ENCODE measurements at places on chromosomes 12 and 14.

- DNase-seq: no peak
These were observed 157.9 kb downstream of the SAMD4A start for GRCh38 chr14:54724676-54725325.

DNA sequence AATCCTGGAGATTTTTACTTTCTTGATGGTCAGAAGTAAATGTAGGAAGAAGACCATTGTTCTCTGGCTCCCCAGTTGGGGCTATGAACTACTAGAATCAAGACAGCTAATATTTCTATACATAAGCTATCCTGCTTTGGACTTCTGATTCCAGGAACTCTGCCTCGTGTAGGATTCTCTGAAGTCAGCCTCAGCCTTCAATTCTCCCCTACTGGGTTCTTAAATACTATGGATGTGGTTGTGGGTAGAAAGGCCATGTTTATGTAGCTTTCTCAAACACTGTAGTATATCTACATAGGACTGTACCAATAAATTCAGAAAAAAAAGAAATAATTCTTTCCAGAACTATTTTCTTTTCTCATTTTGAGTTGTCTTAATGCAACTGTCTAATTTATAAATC lies 302.5 kb downstream of the ITPR2 start:
- no peak for DNase-seq

- no peak for DNase-seq
These were observed 107.4 kb downstream of the GRIP1 start for GRCh38 chr12:66571361-66571915.

GRCh38 chr12:63298386-63298930 lies 147.5 kb upstream of the AVPR1A start:
- no peak for DNase-seq

DNA sequence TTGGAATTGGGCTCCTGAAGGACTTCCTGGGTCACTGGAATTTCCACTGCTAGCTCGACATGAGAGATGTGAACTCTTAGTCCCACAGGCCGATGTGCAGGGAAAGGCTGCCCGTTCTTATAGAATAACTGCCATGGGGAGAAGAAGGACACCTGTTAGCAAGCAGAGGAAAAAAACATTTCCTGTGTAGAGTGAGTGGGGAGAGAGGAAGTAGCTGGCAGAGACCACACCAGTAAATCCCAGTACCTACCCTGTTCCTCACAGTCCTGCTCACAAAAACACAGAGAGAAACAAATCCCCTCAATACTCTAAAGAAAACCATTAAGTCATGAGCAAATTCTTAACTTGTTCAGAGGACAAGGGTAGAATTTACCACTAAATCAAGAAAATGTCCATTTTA lies 29.5 kb downstream of the AREL1 start:
- DNase-seq: no peak

DNA sequence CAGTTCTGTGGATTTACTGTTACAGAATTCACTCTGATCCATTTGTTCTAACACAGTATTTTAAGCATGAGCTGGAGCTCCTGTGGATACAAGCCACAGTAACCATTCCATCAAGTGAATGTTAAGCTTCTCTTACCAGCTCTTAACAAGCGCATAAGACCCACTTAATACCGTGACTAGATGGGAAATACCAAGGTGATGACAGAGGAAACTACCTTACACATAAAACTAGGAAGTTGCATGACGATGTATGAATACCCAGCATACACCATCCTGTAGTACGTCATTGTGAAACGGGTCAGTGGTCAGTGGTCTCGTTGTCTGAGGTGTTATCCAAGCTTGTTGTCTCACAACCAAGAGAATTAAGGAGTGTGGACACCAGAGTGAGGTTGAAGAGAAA lies 2.0 kb upstream of the GALC start:
- no peak for DNase-seq

- DNase-seq: peak; percentile 16
These were observed 1.5 kb downstream of the NPAS3 start for GRCh38 chr14:32940066-32940651.

DNA sequence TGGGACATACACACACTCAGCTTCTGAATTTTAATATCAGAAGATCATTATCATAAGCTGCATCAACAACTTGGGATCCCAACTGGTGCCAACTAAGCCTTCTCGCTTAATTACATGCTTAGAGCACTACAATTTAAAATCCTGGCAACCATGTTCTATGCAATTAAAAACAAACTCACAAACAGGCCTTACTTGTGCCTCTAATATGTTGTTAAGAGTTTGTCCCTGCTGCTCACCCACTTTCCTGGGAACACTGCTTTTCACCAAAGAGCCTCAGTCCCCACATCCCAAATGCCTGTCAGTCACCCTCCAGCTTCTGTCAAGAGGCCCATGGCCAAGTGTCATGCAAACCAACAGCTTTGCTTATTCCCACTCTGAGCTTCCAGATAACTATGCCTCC lies 69.7 kb downstream of the TTC9 start:
- DNase-seq: no peak

- DNase-seq: no peak
These were observed 229.7 kb downstream of the TTC6 start for GRCh38 chr14:37824939-37825712.

GRCh38 chr14:104323551-104324175 lies 185.3 kb downstream of the KIF26A start:
- DNase-seq: no peak

DNA sequence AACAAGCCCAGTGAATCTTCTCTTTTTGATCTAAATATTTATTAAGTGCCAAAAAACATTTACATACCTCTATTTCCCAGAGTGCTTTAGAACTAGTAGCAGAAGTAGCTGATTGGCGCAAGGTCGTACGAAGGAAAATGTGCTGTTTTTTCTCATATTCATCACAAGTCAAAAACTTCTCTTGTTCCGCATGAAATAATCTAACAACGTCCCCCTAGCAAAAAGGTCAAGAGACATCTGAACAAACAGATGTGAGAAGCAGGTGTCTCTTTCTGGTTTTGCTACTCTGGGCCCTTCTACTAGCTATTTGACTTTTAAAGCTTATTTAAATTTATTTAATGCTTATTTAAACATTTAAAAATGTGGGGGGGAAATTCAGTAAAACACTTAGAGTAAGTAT lies 117.8 kb downstream of the ITPR2 start:
- DNase-seq: no peak

GRCh38 chr12:2854669-2855453 lies 2.0 kb downstream of the TEX52 start:
- no peak for DNase-seq

DNA sequence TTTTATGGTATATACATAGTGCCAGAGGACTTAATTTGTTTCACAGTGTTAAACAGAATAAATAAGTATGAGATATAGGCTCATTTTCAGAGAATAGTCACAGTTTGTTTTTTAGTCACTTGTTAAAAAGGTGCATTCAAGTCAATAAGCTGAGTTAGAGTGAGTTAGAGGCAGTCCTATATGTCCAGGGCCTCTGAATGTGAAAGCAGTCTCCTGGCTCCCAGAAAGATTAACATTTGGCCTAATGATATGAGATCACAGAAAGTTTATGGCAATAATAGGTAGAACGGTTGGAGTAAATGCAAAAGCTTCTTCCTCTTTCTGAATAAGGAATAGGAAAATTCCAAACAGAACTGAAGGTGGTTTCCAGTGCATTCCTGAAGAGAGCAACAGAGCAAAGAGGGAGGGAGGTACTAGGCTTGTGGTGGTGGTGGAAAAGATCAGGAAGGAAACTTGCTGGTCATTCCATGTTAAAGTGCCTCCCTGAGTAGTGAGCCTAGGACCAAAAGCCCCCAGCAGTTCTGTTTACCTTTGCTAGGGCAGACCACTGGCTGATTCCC lies 54.4 kb downstream of the SLC38A4 start:
- DNase-seq: no peak

DNA sequence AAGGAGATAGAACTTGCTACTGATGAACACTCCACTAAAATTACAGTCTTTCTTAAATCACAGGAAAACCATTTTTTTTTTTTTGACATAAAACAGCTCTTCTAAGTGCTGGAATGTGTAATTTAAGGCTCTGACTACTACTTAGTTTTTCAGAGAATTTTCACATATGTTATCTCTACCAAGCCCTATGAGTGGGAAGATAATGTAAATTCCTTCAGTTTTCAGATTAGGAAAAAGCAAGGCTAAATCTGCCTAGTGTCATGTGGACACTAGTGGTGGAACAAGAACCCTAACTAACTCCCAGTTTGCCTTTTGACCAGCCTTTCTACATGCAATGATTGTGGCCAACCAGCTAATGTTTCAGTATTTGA lies 37.3 kb upstream of the CSRP2 start:
- DNase-seq: no peak

DNA sequence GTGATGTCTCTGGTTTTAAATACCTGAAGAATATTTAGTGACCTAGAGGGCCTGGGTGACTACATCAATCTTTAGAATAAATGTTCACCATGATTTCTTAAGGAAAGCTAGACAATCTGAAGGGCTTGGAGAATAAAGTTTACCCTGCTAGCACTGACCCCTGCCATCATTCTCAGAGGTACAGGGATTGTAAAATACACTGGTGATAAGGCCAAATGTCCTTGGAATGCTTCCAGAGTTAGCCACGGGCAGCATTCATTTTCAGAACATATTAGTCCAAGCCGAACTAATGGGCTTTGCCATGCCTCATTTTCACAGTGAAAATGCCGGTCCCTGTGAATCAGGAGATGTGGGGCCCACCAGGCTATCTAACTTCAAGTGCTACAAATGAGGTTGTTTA lies 1381.7 kb upstream of the SEL1L start:
- no peak for DNase-seq

DNA sequence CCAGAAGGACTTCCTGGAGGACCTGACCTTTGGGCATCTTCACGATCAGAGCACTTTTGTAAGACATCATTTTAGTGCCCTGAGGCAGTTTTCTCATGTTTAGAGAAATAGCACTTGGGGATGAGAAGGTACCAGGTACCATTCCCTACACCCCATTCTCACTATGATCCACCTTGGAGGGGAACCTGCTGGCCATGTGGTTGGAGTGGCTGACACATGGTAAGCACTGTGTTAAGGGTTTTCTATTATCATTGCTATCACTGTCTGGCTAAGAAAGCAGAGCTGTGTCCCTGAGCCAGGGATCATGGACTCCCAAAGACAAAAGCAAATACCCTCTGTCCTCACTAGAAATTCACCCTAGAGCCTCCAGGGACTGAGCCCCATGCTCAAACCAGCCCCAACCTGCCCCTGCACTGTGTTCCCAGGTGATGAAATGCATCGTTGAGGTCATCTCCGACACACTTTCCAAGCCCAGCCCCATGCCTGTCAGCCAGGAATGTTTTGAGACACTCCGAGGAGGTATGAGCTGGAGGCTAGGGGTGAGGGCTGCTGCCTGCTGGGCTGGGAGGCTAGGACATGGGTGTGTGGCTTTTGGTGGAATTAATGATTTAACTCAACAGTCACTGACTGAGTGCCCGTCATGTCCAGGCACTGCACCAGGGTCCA lies 3.4 kb downstream of the CHGA start:
- DNase-seq: no peak

GRCh38 chr12:76312315-76312714 lies 35.9 kb downstream of the BBS10 start:
- DNase-seq: no peak

GRCh38 chr12:121873216-121873569 lies 14.5 kb upstream of the HPD start:
- DNase-seq: no peak

DNA sequence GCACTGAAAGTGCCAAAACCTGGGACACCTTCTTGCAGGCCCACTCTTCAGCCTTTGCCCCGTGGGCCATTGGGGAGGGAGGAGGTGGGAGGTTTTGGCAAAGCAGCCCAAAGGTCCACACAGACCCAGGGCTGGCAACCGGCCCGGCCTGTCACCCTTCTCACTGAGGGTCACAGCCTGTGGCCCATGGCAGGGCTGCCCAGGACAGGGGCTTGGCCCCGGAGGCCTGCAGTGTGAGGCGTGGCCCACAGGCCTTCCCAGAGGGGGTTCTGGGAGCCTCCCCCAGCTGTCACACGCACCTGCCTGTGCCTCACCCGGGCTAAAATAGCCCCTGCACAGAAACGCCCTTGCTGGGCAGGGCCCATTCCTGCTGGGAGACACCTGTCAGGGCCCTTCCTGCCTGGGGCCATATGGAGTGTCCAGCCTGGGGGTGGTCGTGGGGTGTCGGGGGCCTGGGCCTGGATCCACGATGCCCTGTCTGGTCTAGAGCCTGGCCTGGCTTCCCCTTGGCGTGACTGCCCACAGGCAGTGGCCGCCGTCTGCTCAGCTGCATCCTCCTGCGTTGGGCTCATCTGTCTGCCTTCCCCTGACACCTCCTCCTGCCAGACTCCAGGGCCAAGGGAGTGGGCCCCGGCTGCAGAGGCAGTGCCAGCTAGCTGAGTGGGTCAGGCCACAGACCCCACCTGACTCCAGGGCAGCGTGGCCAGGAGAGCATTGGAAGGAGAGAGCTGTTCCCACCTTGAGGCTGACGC lies 19.2 kb downstream of the PACS2 start:
- no peak for DNase-seq

- DNase-seq: no peak
These were observed 161.1 kb downstream of the NUAK1 start for GRCh38 chr12:105977652-105978051.

GRCh38 chr12:95736631-95737030 lies 53.9 kb downstream of the NTN4 start:
- no peak for DNase-seq

GRCh38 chr14:22464422-22465142 lies 124.4 kb downstream of the DAD1 start:
- no peak for DNase-seq

DNA sequence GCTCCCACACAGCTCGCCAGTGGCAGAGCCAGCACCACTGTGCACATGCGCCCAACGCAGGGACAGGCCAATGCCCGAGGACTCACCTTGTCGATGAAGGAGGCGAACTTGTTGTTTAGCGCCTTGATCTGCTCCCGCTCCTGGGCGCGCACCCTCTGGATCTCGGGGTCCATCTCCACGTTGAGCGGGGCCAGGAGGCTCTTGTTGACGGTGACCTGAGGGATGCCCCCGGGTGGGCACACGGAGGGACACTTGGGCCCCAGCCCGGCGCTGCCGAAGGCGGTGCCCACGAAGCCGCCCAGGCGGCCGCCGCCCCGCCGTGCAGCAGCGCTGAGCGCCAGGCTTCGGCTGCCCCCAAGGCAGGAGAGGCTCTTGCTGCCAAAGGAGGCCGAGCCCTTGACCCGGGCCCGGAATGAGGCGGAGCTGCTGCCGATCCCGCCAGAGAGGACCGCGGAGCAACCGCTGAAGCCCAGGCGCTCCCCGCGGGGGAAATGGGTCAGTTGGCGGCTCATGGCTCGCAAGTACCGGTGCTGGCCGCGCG lies at the start of gene KRT72:
Gene KRT72 (minus strand): TSS at position 523 of the 541 bp plus-strand sequence. CDS start 11 bp downstream, at position 512.
- no peak for DNase-seq

DNA sequence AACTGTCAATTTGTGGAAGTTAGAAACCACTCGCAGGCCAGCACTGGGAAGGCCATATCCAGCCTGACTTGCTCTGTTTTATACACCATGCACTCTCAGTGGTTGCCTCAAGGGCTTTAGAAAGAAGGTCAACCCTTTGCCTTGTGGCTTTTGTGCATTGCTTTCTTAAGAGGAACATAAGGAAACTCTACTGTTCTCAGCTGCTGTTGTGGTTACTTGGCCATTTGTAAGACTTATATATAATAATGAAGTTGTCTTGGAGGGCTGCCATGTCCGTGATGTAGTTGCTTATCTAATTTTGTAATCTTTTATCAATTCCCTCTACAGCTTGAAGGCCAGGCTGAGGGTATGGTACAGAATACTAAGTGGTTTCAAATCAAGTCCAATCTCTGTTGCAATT lies 637.8 kb downstream of the DIO2 start:
- no peak for DNase-seq
